ENCODE measurements at places on chromosomes 5 and 9.
A peak's percentile ranks its signal among the peaks of the same experiment; 100 is the strongest.

DNA sequence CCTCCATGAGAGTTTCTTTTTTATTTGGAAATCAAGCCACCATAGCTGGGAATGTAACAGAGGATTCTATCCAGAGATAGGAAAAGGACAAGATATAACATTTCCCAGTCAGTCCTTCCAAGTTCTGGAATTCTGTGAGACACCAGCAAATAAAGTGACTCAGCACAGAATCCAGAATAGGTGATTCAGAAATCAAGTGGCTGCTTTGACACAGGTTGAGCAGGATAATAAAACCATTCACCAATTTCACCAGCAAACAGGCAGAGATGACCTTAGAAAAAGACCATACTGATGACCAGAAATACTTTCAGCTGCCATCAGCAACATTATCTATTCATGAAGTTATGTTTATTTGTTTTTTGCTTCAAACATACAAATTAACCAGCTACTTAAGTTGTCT is 491.5 kb upstream of the TUSC1 start:
- no peak for DNase-seq

DNA sequence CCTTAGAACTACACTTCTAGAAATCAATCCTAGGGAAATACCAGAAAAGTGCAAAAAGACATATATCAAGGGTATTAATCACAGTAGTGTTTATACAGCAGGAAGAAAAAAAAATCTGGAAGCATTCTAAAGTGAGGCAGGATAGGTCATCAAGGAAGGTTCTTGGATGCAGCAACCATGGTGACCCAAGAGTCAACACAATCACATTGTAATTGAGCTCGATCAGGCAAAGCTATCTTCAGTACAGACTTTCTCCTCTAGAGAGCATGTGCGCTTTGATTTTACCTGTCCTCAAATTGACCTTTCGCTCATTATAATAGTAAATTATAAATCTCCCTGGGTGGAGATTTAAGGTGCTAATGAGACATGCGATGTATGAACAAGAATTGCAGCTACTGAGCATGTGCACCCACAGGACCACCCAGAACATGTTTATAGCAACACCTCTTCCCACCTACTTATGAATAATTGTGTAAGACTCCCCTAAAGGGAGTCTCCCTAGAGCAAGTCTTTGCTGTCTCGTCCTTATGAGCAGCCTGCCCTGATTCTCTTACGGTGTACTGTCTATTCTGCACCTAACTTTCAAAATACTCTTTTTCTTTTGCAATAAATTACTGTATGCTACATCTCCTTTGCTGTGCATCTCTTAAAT is 297.7 kb downstream of the ATPSCKMT start:
- no peak for DNase-seq

- no peak for DNase-seq
Measured at GRCh38 chr9:71767163-71767775, 1.0 kb downstream of the CEMIP2 start.

GRCh38 chr5:22852807-22853660 is at the start of gene CDH12:
Gene CDH12, minus strand, starts transcription at chr5:22853344.
- no peak for DNase-seq

DNA sequence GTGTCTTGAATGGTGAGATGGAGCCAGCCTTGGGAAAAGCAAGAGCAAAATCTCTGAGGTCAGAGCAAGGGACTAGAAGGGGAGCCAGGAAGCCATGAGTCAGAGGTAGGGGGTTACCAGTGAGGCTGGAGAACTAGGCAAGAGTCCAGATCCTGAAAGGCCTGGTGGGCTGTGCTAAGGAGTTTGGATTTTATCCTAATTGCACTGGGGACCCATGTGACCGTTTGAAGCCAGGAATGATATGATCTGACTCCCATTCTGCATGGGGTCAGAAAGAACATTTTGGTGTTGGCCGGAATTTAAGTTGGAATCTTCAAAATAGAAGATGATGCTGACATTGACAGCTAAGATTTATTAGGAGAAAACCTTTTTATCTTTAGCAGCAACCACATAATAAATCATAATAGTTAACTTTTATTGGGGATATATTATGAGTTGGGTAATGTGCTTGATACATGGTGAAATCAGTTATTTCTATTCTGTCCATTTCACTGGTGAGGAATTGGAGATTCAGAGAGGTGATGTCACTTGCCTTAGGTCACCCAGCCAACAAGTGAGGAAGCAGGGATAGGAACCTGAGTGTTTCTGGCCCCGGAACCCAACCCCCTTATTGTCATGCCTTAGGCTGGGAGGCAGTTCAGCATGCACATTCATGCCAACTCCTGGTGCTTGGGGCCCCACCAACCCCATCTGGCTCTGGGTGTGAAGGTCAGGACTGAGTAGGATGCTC is 61.5 kb upstream of the RARS1 start:
- no peak for DNase-seq

DNA sequence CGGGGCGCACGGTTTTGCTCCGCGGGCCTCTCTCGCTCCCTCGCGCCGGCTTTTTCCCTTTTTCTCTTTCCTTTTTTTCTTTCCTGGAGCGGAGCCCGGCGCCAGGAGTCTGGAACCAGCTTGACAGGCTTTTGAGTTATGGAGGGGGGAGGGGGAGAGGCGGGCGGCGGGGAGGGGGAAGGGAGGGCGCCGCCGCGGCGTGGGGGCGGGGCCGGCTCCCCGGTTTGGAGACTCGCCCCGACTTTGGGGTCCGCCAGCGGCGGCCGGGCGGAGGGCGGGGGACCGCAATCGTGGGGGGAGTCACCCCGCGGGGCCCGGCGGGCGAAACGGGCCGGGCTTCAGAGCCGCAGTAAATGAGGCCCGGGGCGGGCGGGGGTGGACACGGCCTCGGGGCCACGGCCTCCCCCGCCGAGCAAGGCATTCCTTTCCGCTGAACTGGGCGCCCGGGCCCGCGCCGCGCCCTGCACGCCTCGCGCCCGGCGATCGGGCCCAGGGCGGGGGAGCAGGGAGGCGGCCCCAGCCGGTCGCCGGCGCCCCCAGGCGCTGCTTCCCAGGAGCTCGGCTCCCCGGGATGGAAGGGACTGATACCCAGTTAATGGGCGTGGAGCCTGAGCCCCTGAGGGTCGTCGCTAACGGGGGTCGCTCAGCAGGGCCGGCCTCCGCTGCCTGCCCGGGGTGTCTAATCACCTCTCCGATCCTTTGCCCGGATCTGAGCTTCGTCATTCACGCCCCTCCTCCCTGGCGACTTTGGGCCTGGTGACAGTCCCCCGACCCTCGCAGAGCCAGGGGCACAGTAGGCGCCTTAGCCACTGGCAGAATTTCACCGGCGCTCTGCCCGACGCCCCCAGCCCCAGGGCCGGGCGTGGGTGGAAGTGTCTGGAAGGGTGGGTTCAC is 138.1 kb downstream of the C9orf50 start:
- DNase-seq, result peak; percentile 66

- DNase-seq, result no peak
Measured at GRCh38 chr5:644971-645370, 32.8 kb downstream of the CEP72 start.

DNA sequence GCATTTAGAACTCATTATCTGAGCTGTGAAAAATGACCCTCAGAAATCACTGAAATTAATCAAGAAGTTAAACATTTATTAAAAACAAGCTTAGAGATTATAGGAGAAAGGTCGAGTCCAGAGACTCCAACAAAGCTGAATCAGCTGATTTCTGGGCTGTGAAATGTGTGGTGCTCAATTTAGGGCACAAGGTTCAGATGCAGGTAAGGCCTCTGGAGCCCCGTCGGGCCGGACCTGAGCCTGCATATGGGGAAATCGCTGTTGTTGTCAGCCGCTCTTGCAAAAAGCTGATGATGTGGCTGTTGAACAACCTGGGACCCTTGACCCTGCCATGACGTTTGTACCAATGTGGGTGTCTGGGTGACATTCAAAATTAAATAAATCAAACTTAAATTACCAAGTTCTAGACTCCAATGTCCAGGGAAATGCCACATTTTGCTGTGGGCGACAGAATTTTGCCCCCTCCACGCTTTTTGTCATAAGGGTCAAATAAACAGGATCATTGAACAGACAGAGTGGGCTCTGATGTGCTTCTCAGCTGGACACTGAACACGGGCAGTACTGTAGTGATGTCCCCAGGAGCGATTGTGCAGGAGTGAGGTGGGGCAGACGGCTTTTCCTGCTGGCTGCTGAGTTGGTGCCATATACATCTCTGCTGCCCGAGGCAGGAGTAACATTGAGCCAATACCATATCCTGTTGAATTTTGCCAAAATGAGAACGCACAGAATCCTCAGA is 27.2 kb upstream of the FBP1 start:
- DNase-seq, result no peak

DNA sequence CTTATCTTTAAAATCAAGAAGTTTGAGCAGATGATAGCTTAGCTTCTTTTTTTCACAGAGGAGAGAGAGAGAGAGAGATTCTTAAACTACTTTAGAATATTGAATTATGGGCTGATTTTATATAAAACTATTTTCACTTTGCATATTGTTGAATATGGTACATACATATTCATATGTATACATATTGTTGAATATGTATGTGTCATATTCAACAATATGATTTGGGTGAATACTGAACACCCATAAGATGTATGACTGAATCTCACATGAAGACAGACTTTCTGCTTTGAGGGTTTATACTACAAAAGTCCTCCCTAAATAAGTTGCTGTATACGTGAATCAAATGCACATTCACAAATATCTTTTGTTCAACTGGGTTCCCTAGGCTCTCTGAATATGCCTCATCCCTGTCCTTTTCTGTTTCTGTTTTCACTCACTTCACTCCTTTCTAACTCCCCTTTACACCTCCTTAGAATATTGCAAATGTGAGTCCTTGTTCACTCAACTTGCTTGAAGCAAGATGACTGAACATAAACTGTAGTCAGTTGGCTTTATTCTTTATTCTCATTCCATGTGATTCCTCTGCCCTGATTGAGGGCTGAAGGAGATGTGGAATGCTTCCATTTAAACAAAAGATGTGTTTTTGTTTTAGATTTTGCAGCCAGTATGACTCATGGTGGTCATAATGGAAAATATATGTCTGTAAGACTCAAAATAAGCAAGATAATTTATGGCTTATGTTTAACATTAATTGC is 225.4 kb upstream of the DAB2 start:
- no peak for DNase-seq

DNA sequence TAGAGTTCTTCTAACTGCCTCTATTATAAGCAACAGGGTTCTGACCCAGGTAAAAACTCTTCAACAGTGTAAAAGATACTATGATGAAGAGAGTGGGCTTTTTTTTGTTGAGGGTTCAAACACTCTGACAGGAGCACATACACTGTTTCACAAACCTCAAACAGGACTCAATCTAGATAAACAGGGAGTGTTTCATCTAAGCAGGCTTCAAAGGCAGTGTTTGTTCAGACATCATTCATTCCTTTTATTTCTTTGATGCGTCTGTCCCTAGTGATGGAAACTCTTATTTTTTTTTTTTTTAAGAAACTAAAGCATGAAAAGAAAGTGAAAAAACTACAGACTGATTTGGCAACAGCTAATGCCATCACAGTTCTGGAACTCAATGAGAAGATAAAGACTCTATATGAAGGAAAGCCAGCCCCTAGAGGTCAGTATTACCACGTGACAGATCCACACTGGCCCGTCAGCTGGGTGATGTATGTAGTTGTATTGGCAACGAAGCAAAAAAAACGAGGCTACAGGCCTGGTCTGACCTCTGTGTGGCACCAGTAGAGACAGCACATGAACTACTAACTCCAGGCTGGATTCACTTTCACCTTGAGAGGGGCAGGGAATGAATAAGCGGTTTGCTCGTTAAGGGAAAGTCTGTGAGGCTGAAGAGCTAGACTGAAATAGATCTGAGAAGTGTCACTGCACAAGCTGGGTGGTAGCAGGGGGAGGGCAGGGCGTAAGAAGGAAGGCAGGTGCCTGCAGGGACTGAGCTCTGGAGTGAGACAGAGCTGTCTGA is 172.2 kb downstream of the CCDC192 start:
- peak; percentile 3 for DNase-seq

DNA sequence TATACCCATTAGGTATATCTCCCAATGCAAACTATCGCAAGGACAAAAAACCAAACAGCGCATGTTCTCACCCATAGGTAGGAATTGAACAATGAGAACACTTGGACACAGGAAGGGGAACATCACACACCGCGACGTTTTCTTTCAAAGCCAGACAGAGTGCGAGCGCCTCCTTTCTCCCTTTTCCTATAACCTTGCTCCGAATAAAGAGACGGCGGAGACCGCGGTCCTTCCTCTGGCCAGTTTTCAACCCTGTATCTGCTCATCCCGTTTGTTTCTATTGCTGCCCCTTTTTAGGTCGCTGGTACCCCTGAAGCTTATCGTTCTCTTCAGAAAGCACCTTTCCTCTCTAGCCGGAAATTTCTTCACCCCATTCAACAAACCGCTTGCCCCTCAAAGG is 1.3 kb downstream of the LVRN start:
- no peak for DNase-seq

GRCh38 chr9:108664309-108665255 is 191.2 kb downstream of the ACTL7B start:
- DNase-seq, result no peak

GRCh38 chr5:174843263-174844250 is 119.2 kb downstream of the MSX2 start:
- DNase-seq, result no peak

DNA sequence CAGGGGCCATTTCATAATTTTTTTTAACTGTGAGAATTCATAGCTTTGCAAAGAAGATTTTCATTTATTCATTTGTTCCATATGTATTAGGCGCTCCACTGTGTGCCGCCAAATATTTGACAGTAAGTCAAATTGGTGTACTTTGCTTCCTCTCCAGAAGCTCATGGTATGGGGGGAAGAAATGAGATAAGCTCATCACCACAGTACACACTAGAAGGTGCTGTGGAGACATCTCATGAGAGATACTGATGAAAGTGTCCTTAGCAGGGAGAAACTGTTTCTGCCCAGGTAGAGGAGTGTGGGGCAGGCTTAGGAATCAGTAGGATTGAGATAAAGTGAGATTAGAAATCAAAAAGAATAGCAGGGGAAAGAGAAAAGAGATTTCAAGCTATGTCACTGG is 136.2 kb downstream of the CDH6 start:
- no peak for DNase-seq

GRCh38 chr9:85156652-85157051 is 487.1 kb downstream of the NTRK2 start:
- DNase-seq, result no peak

DNA sequence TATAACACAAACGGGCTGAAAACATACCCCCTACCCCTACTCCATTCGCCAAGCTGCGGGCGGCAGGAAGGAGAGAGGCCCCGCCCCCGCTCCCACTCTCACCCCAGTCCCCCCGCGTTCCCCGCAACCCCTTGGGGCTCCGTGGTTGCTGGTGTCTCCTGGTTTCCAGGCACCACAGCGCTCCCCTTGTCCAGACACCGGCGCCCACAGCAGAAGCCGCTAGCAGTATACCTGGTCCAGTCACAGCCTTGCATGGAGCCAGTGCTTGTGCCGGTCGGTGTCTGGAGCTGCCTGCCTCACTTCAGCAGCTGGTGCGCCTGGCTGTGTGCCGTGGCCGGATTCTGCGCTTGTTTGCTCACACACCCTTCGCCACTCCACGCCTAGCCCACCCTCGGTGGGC is 240.5 kb upstream of the DAB2 start:
- no peak for DNase-seq
